ENCODE measurements at places on chromosomes 7 and 10. TPM values are rescaled to one million over a fixed set of nuclear protein-coding genes. Genes with fewer than 3 reads are reported as not detected.

DNA sequence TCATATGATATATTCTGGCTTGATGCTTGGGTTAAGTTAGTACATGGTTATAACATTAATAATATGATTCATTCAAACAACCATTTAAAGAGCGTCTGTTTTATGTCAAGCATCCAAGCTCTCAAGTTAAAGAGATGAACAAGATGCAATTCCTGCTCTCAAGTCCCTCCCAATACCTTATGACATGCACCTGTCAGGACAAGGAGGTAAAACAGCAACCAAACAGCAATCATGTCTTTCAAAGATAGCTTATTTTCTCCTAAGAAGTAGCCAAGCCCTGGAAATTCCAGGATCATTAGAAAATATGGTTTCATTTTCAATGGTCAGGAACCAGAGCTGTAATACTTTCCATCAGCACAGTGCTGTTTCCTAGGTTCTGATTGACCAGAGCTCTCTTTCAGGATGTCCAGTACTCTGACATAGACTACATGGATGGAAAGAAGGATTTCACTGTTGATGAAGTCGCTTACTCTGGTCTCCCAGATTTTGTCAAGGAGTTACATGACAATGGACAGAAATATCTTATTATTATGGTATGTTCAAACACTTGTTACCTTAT, 29.0 kb downstream of the MGAM2 start:
- DNase-seq, result no peak

AGAP6 gene
- 10.4 TPM for total RNA-seq

- no peak for DNase-seq
These were observed 44.1 kb upstream of the ATP6V0A4 start for GRCh38 chr7:138842111-138842510.

DNA sequence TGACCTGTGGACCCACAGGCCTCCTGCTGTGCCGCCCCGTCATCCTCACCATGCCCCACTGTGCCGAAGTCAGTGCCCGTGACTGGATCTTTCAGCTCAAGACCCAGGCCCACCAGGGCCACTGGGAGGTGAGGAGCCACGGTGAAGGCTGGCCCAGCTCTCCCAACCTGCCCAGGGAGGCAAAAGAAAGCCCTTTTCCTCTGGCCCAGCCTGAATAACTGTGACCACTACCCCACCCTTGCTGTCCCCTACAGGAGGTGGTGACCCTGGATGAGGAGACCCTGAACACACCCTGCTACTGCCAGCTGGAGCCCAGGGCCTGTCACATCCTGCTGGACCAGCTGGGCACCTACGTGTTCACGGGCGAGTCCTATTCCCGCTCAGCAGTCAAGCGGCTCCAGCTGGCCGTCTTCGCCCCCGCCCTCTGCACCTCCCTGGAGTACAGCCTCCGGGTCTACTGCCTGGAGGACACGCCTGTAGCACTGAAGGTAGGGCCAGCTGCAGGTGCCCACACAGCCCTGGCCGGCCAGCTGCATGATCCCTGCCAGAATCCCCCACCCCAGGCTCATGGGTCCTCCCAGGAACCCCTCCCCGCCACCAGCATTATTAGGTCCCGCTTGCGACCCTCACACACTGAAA, 25.5 kb upstream of the SLC29A3 start:
- DNase-seq, result peak; percentile 61

GRCh38 chr10:79055100-79055782, 13.5 kb upstream of the ZMIZ1 start:
- peak; percentile 24 for DNase-seq

CLCN1 gene
- not detected for total RNA-seq

DNA sequence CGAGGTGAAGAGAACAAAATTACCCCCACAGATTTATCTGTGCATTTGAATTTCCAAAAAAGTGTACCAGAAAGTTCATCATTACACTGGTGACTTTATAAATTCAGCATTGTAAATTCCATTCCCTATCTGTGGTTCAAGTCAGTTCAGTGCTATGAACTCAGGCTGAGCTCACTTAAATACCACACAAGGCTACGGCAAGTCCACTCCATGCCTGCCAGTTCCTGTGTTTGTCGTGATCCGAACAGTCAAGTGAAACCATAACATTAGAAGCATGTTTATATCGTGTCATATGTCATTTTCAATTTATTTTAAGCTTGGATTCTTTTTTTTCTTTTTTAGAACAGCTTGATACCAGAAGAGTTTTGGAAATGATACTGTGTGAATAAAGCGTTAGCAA, 14.8 kb downstream of the MBL2 start:
- no peak for DNase-seq

ANXA8L1 gene
- total RNA-seq, result not detected

NSMCE4A gene
- 69.8 TPM for total RNA-seq

OR2A1 gene
- not detected for total RNA-seq

GRCh38 chr10:64093946-64094535, 572.8 kb downstream of the REEP3 start:
- DNase-seq, result no peak

TRPV5 gene
- total RNA-seq, result not detected

DNA sequence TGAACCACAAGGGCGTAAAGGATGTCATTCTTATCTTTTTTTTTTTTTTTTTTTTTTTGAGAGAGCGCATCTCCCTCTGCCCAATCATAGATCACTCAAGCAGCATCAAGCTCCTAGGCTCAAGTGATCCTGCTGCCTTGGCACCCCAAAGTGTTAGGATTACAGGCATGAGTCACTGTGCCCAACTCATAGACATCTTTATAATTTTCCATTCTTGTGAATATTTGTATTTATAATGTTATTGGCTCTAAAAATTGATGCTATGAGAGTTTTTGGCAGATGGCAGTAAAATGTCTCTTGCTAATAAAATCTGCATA, 128.7 kb downstream of the AKR1D1 start:
- no peak for DNase-seq

DNA sequence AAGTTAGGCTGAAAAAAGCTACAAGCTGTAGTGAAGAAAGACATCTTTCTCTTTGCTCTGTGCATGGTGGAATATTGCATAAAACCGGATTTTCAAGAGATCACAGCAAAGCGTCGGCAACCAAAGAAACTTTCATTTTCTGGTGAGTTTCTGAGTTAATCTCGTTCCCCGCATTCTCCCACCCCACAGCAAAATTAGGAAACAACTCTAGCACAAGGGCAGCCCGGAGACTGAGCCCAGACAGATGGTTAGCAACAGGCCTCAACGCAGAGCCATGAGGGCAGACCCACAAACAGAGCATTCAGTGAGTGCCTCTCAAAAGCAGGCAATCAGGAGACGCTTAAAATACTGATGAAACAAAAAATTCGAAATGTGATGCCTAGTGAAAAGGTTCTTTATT, 396.1 kb upstream of the KLF6 start:
- no peak for DNase-seq

GRCh38 chr10:88288320-88289059, 294.6 kb downstream of the RNLS start:
- DNase-seq, result no peak

SEMA3A gene
- total RNA-seq, result 76.7 TPM

GRCh38 chr7:158064631-158065030, 523.0 kb downstream of the PTPRN2 start:
- no peak for DNase-seq

DNA sequence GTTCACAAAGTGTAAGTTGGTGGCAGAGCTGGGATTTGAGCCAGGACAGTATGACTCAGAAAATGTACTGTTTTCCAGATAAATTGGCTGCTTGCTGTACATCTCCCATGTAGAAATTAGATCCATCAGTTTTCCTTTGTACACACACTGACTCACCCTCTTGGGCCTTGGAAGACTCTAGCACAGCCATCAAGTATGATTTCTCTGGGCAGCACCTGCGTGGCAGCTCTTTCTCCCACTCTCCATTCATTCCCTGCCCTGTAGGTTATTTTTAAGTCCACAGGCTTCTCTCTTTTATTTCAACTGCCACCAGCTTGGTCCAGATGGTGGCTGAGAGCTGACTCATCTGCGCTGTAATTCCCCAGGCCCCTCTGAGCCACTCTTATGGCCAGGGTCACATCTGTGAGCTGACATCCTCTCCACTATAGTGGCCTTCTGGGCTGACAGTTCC, 28.3 kb upstream of the SDK1 start:
- DNase-seq, result no peak

- peak; percentile 73 for DNase-seq
These were observed 15.3 kb upstream of the TRA2A start for GRCh38 chr7:23546897-23547572.

BHLHA15 gene
- not detected for total RNA-seq

GRCh38 chr7:80611353-80611752, 27.1 kb upstream of the CD36 start:
- no peak for DNase-seq

DNA sequence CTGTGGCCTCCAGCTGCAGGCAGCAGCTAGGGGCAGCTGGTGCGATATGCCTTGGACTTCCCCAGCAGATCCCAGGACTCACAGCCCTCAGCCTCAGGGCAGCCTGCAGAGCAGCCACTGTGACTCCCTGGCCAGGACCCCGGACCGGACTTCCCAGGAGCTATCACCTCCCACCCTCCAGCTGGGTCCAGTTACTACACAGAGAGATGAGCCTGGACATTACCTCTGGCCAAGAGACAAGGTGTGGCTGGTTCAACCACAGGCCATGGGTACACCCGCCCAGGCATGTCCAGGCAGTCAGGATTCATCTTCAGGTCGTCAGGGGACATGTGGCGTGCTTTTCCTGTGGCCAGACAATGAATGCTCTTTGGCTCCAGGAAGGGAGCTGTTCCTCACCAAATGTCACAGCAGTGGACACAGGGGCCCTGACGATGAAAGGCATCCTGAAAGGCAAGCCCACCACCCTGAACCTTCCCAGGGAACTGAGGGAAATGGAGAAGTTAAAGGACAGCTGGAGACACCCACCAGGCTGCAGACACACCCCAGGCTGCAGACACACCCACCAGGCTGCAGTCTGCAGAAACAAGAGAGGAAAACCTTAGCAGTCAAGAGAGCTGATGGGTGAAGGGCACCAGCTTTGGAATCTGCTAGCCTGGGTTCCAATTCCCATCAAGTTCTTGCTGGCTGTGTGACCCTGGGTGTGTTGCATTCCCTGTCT, 25.8 kb upstream of the NANOS1 start:
- no peak for DNase-seq

- DNase-seq, result no peak
These were observed 2.1 kb downstream of the FAM20C start for GRCh38 chr7:194252-195009.

DNA sequence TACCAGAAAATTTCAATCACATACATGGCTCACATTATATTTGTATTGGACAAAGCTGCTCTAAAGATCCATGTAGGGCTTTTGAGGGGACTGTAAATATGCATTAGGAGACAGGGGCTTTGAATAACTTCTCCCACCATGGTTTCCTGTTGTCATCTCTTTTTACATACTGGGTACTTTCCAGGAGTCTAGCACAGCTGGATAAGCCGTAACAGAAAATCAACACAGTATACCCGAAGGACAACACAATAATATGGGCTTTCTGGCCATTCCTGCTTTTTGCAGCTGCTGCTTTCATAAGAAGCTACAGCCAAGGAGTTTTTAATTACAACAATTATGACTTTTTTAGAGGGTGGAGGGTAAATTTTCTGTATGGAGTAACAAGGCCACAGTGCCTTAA, 63.4 kb upstream of the SRPK2 start:
- no peak for DNase-seq

OR6V1 gene
- not detected for total RNA-seq

DNA sequence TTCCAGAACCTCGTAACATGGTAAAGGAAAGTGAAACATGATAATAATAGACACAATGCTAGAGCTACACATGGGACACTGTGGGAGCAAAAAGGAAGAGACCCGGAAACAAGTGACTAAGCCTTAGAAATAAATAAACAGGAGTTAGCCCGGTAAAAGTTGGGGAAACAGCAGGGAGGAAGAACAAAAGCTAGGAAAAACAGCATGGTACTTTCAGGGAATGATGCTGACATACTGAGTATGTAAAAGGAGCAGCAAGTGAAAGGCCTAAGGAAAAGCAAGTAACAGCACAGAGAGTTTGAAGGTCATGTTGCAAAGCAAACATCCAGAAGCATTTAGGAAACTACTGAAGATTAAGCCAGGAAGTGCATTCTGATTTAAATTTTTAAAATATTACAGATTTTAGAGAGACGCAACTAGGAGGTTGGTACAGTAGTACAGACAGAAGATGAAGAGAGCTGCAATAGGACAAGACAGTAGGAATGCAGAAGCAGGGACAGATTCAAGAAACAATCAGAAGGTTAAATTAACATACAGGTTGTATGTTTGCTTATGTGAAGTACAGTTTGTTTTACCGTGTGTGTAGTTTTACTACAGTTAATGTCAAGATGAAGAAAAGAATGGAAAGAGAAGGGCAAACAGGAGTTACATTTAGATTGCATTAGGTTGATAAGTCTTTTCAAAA, 63.7 kb downstream of the ARHGAP12 start:
- DNase-seq, result no peak

PNLIP gene
- total RNA-seq, result not detected

OPN1SW gene
- not detected for total RNA-seq
